ENCODE measurements at places on chromosomes 12 and 14.

- no peak for DNase-seq
These were observed 441.1 kb downstream of the BCAT1 start for GRCh38 chr12:24507827-24508226.

DNA sequence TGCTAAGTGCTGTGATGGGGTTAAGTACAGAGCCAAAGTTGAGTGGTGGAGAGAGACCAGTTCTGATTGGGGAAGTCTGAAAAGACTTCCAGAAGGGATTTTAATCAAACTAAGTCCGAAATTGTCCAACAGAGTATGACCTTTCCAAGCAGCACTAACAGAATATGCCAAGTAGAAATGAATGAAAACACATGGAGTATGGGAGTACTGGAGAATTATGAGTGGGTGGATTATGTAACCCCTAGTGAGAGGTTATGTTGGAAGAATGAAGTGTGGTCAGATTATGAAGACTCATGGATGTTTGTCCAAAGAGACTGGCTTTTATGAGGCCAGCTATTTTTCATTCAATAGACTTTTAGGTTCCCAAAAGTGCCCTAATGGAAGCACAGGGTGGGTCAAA, 94.0 kb upstream of the PLEKHA5 start:
- peak; percentile 85 for DNase-seq

DNA sequence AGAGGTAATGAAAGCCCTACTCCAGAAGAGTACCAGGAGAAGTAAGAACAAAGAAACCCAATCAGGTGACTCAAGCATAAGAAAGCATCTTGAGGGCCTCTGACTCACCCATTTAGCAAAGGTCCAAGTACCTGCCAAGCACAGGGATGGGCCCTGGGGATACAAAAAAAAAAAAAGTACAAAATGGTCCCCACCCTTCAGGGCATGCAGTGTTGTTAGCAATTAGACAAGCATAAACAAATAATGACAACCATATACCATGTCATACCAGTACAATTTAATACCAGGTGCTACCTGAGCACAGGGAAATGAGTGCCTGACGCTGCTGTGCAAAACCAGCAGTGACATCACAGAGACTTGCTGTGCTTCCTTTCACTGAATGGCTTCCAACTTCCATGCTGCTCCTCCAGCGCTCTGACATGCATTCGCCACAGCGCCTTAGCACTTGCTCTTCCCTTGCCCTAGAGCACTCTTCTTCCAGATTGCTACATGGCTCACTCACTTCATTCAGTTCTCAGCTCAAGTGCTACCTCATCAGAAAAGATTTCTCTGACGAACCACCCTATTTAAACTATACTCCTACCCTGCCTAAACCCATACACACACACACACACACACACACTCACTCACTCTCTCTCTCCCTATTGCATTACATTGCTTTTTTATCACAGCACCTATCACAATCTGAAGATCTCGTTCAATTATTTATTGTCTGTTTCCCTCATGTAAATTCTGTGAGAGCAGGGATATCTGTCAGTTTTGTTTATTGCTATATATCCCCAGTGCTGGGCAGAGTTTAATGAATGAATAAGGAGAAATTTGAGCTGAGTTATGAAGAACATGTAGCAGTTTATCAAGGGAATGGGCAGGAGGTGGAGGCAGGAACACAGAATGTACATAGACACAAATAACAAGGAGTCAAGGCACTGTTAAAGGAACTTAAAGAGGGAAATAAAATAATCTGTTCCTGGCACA, 12.9 kb upstream of the EPS8 start:
- peak; percentile 48 for DNase-seq

- DNase-seq, result no peak
These were observed 22.5 kb downstream of the YBX3 start for GRCh38 chr12:10700581-10700980.

DNA sequence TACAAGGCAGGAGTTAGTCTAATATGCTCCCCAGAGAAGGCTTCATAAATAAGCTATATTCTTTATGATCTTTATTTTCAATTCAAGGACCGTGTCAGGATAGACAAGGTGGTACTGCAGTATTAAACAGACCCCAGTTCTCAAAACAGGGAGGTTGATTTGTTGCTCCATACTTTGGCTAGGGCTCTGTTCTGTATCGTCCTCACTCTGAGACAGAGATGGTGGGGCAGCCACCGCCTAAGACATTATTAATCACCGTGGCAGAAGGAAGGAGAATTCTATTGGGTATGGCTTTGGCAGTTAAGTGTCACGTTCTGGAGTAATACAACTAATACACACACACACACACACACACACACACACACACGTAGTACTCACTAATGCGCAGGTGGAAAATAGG, 117.0 kb upstream of the SLCO1C1 start:
- no peak for DNase-seq
